ENCODE measurements at places on chromosomes 12 and 14. TPM values are rescaled to one million over a fixed set of nuclear protein-coding genes. Genes with fewer than 3 reads are reported as not detected.

Gene GNS
- total RNA-seq = 123 TPM

Gene PHC1
- 18.4 TPM for total RNA-seq

Gene PIWIL1
- not detected for total RNA-seq

Gene PITPNM2
- total RNA-seq = 1.9 TPM

Gene KRT6C
- total RNA-seq = not detected

Gene POTEG
- not detected for total RNA-seq

Gene KCNK10
- total RNA-seq = not detected

Gene ENDOU
- not detected for total RNA-seq

Gene C3AR1
- total RNA-seq = not detected

Gene WNT5B
- 20.4 TPM for total RNA-seq

Gene MIP
- total RNA-seq = not detected

Gene SMAGP
- 22.2 TPM for total RNA-seq

Gene CLEC4D
- total RNA-seq = not detected

Gene KCNMB4
- total RNA-seq = 4.7 TPM

Gene ZBTB42
- 3.9 TPM for total RNA-seq

Gene INHBC
- total RNA-seq = 0.09 TPM

Gene PPP1R13B
- total RNA-seq = 2.2 TPM

Gene SERPINA5
- not detected for total RNA-seq

Gene KRT6A
- total RNA-seq = 1.4 TPM

Gene MMP19
- 20.8 TPM for total RNA-seq

Gene RAB35
- total RNA-seq = 25.4 TPM

Gene SLC38A1
- total RNA-seq = 45.7 TPM

Gene SLC5A8
- total RNA-seq = not detected

Gene TSPAN8
- 3.4 TPM for total RNA-seq

Gene BCL11B
- total RNA-seq = not detected

Gene TMEM63C
- not detected for total RNA-seq

Gene KITLG
- 9.4 TPM for total RNA-seq

Gene SLC35F4
- total RNA-seq = not detected
